Fibroblast of upper back skin (primary cell): ENCODE measurements at places on chromosomes 12 and 14.

- DNase-seq: no peak
Measured at GRCh38 chr12:92859650-92860386, 69.3 kb downstream of the EEA1 start.

DNA sequence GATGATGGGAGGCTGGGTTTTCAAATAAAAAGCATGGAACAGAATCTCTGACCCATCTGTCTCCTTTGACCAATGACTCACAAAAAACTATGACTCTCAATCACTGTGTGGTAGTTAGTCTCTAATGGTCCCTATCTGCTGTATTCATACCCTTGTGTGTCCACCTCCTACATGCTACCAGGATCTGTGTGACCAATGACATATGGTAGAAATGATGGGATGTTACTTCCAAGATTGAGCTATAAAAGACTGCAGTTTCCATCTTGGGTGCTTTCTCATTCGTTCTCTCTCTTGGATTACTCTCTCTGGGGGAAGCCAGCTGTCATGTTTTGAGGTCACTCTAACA, 144.7 kb upstream of the BTG1 start:
- DNase-seq: no peak

DNA sequence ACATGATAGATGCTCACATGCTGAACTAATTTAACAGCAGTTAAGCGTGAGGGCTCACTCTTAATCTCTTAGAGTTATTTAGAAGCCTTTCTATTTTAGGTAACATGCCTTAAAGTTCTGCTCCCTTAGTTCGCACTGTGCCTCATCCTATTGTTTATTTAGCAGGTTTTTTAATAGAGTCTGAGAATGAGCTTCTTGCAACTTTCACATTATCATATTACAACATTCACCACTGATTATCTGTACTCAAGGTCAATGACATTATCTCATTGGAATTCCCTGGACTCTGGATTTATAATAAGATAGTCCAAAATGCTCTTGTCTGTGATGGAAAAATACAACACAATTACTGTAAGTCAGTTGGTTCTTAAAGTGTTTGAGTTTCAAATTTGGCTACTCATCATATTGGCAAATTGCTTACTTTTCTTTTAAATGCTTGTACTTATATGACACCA, 183.6 kb upstream of the SLC38A2 start:
- peak; percentile 95 for DNase-seq

DNA sequence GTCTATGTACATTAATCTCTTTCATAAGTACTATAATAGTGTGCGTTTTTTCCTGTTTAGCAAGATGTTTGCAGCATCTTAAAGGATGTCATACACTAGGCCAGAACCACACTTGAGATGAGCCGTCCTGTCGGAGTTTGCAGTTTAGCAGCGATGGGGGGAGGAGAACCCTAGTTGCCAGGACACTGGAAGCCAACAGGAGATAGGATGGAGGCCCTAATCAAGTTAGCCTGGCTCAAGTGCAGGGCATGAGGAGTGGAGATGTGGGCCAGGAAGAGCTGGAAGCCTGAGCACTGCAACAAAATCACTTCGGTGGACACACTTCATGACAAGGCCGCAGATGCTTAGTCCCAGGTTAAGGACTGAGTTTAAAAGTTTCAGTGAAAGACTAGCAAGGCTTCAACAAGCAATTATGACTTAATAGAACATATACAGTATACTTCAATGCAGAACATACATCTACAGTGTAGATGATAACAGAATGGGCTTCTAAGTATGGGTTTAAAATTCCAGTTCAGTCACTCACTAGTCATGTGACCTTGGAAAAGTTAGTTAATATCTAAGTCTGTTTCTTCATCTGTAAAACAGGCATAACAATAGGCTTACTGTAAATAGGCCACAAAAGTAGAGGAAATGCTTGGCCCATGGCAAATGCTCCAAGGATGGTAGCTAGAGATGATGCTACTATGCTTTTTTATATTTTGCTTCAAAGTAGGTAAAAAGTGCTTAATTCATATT, 77.1 kb downstream of the PTPN21 start:
- DNase-seq: no peak

DNA sequence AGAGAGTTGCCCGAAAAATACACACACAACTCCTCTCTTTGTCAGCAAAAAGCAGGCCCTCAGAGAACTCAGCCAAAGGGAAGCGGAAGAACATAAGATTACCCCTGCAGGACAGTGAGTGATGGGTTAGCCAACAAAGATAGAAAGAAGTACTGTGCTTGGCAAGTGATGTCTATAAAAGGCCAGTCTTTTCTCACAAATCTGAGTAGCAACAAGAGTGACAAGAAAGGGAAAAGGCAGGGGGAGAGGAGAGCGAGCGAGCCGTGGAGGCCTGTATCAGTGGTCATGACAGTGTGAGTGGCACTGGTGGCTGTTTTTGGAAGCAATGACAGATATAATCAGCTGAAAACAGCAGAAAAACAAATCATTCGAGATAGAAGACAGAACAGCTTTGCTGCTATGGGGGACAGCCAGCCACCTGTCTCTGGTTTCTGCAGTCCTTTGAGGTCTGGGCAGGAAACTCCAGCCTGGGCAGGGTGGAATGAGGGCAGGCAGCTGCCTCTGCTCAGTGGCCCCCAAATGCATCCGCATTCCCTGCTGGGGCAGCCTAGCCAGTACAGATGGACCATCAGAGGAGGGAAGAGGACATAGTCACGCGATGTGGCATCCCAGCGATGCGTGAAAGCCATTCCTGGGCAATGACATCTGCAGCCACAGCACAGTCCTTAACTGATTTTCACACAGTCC, 74.7 kb downstream of the TRIM9 start:
- DNase-seq: no peak

DNA sequence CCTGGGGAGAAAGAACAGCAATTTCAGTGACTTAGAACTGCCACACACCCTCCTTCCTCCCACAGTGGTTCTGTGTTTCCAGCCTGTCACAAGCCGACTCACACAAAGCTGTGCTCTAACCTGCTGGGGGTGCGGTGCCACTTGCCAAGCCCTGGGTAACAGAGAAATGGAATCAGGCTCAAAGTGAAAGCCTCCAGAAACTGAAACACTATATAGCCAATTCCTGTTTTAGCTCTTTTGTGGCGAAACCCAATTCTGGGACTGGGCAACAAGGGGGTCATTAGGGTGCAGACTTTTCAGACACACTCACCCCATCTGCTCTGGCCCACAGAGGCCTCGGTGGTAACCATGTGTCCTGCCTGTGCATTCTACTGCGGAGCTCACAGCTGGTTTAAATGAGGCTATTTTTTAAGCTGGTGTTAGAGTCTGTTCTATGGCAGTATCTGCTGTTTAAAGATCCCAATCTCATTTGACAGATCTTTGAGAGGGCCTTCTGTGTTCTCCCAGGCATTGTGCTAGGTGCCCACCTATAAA, 15.2 kb upstream of the ACTR6 start:
- no peak for DNase-seq

GRCh38 chr12:16369156-16369555, 21.7 kb downstream of the MGST1 start:
- no peak for DNase-seq

DNA sequence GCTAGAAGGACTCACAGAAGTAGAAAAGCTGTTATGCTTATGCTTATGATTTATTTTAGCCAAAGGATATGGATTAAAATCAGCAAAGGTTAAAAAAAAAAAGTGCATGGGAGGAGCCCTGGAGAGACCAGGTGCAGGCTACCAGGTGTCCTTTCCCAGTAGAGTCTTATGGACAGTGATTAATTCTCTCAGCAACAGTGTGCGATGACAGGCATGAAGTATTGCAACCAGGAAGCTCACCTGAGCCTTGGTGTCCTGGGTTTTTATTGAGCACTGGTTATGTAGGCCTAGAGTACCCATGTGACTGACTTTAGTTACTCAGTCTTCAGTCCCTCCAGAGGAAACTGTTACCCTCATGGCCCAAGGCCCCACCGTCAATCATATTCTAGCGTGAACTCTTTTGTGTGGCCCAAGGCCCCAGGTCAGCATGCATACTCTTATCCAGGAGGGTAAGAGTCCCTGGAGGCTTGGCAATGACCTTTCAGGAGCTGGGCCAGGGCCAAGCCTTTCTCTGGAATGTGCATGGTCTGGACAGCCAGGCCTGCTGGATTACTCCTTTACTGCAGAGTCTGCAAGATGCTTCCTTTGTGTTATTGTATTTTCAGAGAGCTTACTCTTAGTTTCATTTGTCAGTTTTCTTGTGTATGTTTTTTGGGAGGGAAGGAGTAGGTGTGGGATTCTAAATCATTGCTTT, 69.6 kb upstream of the RD3L start:
- no peak for DNase-seq

- DNase-seq: no peak
Measured at GRCh38 chr12:117733549-117733805, 235.3 kb downstream of the KSR2 start.

- no peak for DNase-seq
Measured at GRCh38 chr12:27711317-27711682, 668 bp downstream of the MRPS35 start.

GRCh38 chr14:40413136-40413535, 980.9 kb upstream of the FBXO33 start:
- peak; percentile 64 for DNase-seq

DNA sequence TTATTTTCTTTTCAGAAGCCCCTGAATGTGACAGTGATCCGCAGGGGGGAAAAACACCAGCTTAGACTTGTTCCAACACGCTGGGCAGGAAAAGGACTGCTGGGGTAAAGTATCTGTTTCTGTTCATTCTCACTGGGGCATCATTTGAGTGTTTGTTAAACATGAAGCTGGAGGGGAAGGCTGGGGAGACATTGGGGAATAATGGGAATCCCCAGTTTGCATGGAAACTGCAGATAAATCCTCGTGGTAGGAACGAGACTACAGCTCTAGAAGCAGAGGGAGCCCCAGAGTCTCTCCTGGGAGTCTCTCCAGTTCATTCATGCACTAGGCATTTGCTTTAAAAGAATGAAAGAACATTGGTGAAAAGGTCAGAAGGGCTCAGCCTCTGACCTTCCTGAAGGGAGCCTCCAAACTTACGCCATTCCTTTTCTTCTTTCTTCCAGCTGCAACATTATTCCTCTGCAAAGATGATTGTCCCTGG, 2.5 kb upstream of the CFAP251 start:
- DNase-seq: no peak

DNA sequence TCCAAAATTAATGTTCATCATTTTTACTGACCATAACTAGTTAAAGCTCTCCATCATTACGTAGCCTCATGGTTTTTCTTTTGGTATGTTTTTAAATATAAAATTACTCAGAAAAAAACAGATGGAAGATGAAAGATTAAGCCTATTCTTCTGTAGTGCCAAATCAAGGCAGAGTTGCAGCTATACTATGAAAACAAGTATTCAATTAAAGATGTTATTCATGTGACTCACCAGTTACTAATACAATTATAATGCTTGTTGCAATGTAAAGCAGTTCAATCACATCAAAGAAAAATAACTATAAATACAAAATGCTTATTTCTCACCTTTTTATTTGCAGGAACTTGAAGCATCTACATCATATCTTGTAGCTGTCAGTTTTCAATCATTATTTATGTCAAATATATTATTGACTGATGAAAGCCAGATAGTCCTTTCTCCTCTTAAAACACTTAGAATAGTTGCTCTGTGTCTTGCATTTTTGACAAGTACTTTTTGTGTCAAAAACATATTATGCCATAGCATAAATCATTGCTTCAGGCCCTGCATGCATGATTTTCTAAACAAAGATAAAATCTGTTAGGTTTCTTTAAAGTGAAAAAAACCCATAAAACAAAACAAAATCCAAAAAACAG, 36.0 kb upstream of the TRHDE start:
- DNase-seq: peak; percentile 70

DNA sequence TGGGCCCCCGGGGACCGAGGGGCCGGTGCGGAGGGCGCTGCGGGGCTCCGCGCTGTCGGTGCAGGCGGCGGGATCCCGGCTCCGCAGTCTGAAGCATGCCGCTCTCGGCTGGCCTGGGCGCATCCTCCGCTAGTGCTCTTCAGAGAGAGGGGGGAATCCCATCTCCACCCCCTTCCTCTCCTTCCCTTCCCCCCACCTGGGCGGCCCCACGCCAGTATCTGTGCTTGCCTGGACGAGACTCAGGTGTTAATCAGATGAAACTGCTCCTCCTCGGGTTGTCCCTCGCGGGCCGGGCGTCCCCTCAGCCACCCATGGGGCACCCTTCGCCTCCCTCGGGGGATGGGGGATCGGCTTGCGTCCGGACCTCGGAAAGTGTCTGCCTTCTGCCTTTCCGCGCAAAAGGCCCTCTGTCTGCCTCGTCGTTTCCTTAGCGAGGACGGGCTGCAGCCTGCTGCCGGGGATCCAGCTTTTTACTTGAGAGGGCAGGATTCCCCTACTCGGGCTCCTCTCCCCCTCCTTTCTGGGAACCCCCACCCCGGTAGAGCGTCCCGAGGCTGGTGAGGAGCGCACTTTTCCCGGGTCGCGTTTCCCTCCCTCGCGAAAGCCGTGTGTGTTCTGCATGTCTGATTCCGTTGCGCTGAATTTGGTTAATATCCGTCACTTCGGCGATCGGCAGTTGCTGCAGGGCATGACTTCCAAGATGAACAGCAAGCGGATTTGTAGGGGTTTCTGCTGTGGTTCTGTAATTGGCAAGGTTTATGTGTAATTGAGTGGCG, 1.1 kb downstream of the GPHN start:
- no peak for DNase-seq

- no peak for DNase-seq
Measured at GRCh38 chr14:65558363-65558762, 145.8 kb downstream of the FUT8 start.

- DNase-seq: peak; percentile 88
Measured at GRCh38 chr12:132078190-132078589, 65.9 kb downstream of the DDX51 start.

GRCh38 chr12:108193493-108193892, 64.4 kb downstream of the WSCD2 start:
- DNase-seq: no peak

- no peak for DNase-seq
Measured at GRCh38 chr14:71289536-71289935, 382.3 kb downstream of the PCNX1 start.

DNA sequence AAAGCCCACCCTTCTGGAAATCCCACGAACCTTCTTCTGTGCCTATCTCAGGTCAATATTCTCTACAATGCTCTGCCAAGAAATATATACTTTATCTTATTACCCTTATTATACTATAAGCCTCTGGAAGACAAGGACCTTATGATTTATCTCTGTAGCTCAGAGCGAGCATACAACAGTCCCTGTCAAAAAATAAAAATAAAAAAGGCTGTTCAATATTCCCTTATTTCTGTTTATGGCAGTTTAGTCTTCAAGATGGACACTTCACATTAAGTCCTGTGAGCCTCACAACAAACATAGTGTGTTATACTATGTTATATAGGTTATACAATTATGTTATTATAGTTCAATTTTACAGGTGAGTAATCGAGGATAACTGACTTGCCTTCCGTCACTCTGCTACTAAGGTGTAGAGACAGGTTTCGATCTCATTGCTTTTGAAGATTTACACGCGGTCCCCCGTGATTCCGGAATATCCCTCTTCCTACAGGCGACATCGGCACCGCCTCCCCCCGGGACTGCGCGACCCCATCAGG, 562 bp downstream of the EAPP start:
- no peak for DNase-seq

DNA sequence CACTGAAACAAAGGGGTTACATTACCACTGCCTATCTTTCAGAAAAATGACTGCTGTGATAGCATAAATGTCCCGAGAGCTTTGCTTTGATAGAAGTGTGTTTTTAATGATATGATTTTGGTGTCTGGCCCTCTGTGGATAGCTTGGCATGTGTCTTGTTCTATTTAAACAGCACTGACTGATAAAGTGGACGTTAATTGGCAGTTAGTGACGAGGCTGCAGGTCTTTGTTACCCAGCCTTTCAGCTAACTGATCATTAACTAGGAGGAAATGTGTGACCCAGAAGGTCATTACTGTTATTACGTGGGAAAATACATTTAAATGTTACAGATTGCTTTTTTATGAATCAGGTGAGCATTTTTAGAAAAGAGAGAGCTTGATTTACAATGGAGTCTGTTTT, 428.3 kb downstream of the DIO2 start:
- DNase-seq: no peak
